Transverse colon (tissue), 4 donors: ENCODE measurements at places on chromosomes 16 and 17.

DNA sequence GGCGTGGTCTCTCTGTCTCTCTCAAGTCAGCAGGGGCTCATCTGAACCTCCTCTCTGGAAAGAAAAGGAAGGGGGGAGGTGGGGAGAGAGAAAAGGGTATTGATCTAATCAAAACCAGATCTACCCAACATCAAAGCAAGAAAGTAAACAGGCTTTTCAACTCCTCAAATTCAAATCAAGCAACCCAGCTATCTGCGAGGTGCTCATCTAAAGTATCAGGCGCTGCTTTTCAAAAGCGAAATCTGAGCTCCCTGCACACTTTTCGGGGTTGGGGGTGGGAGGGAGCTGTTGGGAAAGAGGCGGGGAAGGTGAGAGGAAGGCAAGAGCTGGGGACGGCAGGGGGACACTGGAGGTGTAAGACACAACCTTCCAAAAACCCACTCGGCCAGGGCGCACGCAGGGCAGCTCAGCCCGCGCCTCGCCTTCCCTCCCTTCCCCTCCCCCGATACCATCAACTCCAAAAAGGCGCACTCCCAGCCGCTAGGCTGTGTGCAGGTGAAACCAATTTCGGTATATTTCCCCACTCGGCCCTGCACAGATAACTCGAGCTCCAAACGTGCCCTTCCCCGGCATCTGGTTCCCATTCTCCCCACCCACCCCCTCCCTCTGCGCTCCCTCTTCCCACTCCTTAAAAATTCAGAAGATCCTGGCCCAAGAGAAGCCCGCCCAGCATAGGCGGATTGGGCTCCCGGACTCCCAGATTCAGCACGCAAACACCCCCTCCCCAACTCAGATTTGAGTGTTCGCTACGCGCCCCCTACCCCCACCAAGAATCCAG lies 2.6 kb downstream of the AXIN2 start:
- no peak for DNase-seq

GRCh38 chr17:67467500-67468455 lies 90.7 kb downstream of the PITPNC1 start:
- no peak for DNase-seq

- no peak for DNase-seq
These were observed 52.8 kb downstream of the ABR start for GRCh38 chr17:1126801-1127550.

DNA sequence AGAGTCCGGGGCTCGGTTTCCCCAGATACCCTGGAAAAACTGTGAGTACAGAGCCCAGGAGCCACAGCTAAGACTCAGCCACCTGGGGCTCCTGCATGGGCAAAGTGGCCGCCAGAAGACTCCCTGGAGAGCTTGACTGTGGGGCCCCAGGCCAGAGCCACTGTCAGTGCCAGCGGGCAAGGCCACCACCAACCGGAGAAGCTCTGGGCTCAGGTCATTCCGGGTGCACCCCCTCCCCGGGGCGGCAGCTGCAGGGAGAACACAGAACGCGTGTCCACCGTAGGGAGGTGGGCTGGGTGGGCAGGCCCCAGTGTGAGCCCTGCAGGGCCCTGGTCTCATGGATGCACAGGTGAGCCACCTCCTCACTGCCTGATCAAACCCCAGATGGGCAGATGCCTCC lies 22.3 kb upstream of the RBFOX3 start:
- peak; percentile 6 for DNase-seq

DNA sequence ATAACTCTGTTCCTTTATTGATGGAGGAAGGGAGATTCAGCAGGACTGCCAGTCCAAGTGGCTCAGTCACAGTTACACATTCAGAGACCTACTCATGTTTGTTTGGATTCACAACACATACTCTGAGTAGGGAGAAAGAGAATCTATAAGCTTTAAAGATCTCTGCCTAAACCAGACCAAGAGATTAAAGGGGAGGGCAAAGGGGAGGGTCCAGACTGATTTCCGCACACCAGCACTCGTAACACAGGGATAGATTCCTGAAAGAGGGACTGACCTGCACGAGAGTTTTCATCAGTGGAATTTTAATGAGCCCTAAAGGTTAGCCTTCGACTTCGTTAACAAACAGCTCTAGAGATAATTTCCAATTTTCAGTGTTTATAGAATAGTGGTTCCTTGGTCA lies 71.7 kb upstream of the PMFBP1 start:
- DNase-seq, result no peak

GRCh38 chr17:19411631-19412030 lies 599 bp downstream of the RNF112 start:
- no peak for DNase-seq

DNA sequence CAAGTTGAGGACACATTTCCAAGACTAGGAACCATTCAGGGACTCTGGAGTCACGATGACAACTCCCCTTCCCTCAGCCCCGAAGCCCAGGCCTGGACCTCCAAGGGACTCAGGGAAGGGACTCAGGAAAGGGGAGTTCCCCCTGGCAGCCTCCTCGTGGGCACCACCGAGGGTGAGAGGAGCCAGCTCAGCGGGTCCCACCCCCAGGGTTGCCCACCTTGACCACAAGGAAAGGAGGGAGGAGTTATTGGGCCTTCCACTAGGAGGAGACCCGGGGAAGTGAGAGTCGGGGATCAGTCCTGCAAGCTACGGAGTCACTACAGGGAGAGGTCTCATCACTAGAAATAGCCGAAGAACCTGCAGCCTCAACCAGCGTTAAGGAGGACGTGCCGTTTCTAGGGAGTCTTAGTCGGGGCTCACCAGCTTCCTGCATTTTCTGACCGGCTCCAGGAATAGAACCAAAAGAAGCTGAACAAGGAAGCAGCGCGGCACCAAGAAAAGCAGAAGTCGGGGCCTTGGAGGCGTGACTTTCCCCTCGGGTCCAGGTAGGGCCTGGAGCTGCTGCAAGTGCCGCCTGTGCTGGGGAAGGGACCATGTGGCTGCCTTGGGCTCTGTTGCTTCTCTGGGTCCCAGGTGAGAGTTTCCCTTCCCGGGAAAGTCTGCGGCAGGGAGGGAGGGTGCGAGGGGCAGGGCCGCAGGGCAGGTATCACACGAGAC lies at the start of gene CD300A:
Gene CD300A (plus strand): TSS at position 524 of the 717 bp plus-strand sequence. CDS start 70 bp downstream, at position 594.
- no peak for DNase-seq

DNA sequence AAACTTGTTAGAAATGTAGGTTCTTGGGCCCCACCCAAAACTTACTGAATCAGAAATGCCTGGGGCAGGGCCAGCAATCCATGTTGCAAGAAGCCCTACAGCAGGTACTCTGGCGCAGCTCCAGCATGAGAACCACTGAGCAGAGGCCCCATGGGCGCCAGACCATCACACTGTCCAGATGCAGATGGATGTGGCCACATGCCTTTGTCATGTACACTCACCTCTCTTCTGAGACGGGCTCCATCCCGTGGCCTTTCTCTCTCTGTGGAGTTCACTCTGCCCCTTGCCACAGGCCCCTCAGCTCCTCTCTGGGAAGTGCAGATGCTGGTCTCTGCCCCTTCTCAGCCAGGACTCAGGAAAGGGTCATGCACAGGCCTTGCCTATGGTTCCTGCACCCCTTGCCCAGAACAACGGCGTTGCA lies 2.3 kb upstream of the CCNF start:
- DNase-seq, result no peak

GRCh38 chr17:35447499-35447898 lies 1.1 kb downstream of the SLFN13 start:
- no peak for DNase-seq

- no peak for DNase-seq
These were observed 21.7 kb downstream of the DNAH3 start for GRCh38 chr16:21128991-21129390.

DNA sequence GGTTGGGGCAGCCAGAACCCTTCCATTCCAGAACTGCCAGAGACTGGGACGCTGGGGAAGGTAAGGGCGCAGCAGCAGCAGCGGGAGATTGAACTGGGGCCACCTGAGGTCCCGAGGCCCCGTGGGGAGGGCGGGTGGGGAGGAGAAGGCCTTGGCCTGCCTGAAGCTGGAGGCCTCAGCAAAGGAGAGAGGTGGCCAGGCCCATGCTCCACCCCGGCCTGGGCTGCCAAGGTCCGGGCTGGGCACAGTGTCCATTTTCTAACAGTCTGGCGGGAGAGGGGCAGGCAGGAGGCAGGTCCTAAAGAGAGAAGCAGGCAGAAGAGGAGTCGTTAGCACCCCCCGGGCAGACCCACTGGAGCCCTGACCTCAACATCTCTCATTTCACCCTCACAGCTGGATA lies 1.1 kb upstream of the GDPD3 start:
- DNase-seq, result no peak

DNA sequence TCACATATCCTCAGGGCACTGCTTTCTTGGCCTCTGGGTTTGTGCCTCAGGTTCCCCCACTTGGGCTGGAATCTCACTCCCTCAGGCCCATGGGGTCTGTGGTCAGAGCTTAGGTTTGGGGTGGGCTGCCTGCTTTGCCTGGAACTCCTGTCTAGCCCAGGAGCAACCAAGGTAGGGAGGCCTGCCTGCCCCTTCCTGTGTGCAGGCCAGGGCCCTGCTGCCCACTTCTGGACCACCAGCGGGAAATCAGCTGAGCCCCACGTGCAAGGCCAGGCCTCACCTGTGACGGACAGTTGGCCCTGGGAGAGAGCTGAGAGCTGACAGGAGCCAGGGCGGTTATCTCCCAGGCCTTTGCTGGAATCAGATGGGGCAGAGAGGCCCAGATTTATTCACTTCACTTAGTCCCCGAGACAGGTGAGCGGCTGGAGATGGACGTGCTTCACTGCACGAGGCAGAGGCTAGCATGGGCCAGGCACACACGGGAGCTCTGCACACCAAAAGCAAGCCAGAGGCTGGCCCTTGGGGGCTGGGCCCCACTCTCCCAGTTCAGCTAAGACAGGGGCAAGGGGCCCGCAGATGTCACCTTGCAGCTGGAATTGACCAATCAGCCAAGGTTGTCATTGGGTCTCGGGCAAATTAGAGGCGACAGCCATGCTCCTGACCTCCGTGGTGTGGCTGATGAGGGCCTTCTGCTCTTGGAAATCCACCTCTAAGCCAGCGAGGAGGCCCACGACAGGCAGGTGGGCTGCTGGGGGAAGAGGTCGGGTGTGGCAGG lies 49.9 kb upstream of the DOC2B start:
- peak; percentile 5 for DNase-seq

DNA sequence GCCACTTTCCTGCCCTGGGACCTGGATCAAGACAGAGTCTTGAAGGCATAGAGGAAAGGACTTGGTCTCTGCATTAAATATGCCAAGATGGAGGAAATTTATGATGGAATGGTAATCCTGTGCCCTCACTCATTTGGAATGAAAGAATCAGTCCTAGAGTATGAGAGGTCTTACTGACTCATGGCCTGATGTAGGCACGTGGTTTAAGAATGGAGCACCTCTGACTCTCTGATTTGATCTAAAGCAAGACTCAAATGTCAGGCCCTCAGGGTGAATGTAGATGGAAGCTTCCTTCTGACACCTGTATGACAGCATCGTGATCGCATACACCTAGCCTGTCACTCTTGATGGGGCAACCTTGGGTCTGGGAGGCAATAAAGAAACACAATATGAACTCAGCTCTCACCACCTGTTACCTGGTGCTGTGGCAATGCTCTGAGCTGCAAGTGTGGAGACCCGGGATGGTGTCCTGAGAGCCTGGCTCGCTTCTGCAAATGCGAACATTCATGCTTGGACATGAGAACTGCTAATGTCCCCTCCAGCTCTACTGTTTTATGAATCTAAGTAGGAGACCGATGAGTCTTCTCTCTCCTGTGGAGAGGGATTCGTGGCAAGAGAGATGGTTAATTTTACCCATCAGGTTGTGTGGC lies 229.9 kb downstream of the ABCC12 start:
- DNase-seq, result no peak

DNA sequence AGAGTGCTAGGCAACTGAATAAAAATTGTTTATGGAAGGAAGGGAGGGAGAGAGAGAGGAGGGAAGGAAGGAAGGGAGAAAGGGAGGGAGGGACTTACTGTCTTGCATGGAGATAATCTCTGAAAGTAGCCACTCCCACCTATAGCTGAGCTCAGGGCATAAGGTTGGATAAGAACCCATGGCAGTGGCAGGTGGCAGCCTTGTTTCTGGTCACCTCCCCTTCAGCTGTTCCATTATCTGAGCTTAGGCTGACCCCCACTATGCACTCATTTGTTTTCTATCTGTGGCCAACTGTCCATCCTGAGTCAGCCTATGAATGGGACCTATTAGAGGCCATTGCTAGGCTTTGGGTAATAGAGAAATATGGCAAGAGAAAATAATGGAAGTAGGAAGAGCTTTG lies 25.3 kb upstream of the MTMR4 start:
- no peak for DNase-seq

GRCh38 chr17:5422505-5422904 lies 2.5 kb downstream of the RPAIN start:
- no peak for DNase-seq

DNA sequence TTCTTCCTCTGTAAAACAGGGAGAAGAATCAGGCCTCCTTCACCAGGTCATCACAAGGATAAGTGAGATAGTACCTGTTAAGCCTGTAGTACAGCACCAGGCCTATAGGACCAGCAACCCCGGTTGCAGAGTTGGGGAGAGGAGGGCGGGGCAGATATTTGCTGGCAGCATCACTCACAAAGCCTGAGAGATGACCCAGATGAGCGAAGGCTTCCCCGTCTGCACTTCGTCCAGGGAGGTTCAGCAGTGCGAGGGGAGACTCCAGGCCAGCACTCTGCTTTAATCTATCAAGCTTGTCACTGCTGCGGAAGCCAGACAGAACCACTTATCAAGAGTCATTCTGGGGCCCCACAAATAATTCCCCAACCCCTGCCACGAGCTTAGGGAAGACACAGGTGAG lies 15.8 kb upstream of the RBBP6 start:
- DNase-seq, result no peak

DNA sequence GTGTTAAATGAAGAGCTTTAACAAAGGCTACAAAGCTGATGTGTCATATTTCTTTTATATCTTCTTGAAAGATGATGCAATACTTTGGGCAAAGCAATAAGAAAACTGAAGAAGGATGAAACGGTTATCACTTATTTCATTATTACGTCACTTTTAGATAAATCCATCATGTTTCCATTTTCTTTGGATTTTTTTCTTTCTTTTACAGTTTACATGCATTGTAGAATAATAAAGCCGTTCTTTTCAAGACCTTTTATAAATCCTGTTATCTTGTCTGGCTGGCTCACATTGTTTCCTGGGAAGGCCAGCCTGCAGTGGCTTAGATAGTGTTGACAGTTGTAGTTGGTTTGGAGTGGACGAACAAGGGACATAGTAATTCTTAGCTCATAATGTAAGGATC lies 28.9 kb downstream of the TANC2 start:
- DNase-seq, result no peak

- peak; percentile 74 for DNase-seq
These were observed 22.2 kb downstream of the SERPINF1 start for GRCh38 chr17:1783834-1784611.

- no peak for DNase-seq
These were observed 8.2 kb downstream of the CANT1 start for GRCh38 chr17:79001190-79002020.

DNA sequence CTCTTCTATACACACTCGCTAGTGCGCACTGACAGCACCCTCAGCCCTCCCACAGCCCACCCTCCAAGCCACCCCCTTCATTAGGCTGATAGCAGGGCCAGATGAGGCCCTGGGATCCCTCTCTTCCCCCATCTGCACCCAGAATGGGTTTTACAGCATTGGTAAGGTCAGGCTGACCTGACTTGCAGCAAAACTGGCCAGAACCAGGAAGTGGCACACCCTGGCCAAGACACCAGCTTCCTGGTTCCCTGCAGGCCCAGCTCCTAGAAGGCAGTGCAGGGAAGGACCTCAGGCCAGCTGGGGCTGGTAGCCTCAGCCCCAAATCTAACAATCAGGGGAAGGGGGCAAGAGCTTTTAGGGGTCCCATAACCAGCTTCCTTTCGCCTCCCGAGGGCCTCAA lies 50.0 kb upstream of the MRPS23 start:
- DNase-seq, result peak; percentile 79

GRCh38 chr17:2051933-2052559 lies 2.9 kb upstream of the HIC1 start:
- no peak for DNase-seq
